Effector memory CD8-positive, alpha-beta T cell (primary cell): ENCODE measurements at places on chromosomes 4 and X.

DNA sequence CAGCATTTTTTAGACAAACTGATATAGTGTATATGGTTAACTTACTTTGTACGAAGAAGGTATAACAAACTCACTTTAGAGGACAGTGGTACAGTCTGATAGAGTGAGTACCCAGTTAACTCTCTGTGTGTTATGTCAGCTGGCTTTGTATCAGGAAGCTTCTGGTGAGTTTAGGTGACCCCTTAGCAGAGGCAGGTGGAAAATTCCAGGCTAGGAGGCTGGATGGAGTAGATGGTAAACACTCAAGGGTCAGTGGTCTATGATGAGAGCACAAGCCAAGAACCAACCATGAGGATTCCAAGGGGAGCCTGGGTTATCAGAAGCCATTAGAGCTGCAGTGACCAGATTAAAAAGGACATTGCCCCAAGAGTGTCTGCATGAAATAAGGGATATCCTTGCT, 227.3 kb upstream of the CENPE start:
- DNase-seq = no peak

DNA sequence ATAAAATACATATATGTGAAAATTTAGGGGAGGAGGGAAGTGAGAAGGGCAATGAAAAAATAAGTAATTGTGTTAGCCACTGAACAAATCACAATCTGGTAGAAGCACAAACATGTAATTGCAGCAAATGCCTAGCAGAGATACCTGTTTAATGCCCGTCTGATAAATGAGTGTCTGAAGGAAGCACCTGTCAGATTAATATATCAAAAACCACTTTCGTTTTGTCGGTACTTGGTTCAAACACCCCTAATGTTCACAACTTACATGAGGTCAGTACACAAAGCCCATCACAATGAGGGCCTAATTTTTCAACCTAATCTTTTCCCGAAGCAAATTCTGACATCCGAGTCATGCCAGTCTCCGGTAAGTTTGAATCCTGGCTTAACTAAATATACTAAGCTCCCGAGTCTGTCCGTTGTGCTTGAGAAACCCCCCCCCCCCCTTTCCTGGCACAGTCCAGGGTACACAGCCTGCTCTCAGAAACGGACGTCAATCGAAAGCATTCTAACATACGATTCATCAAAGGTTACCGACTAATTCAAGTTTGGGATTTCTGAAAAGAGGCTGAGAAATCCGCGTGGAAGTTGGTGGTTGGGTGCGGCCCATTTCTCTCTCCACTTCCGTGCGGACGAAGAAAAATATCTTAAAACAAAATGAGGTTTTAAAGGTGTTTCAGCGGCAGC, 758 bp downstream of the SDAD1 start:
- DNase-seq = no peak

- DNase-seq = no peak
These were observed 36.6 kb downstream of the FAM114A1 start for GRCh38 chr4:38904090-38904666.

DNA sequence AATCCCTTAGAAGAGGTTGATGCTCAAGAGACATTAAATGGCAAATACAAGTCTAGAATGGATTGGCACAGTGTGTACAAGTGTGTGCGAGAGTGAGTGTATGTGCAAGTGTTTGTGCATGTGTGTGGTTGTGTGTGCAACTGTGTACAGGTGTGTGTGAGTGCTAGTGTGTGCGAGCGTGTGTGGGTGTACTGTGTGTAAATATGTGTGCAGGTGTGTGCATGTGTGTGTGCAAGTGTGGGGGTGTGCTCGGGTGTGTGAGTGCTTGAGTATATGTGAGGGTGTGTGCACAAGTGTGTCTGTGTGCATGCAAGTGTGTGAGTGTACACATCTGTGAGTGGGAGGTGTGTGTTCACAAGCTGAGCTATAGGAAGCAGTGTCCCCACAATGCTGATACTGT, 5.9 kb downstream of the TREX2 start:
- DNase-seq = no peak

DNA sequence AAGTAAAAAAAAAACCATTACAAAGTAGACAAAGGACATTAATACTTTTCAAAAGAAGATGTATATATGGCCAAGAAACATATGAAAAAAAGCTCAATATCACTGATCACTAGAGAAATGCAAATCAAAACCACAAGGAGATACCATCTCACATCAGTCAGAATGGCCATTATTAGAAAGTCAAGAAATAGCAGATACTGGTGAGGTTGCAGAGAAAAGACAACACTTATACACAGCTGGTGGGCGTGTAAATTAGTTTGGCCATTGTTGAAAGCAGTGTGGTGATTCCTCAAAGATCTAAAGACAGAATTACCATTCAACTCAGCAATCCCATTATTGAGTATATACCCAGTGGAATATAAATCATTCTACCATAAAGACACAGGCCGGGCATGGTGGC, 39.3 kb downstream of the TASL start:
- no peak for DNase-seq

GRCh38 chr4:109864134-109864533, 16.2 kb downstream of the LRIT3 start:
- no peak for DNase-seq

GRCh38 chrX:36684053-36684452, 324.1 kb upstream of the FAM47C start:
- no peak for DNase-seq

DNA sequence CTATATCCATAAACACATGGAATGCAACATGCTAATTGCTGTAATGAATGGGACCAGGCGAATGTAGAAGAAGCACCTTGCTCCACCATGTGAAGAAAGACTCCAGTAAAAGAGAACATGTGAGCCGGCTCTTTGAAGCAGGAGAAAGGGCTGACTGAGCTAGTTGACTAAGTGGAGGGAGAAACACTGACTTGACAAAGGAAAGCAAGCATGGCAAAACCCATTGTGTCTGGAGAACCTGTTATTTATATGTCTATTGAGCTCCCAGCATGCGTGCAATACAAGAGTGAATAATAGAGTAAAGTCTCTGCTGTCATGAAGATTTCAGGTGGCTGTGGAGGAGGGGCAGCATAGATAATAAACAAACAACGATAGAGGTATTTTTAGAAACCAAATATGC, 559.9 kb downstream of the RAB28 start:
- DNase-seq = no peak

DNA sequence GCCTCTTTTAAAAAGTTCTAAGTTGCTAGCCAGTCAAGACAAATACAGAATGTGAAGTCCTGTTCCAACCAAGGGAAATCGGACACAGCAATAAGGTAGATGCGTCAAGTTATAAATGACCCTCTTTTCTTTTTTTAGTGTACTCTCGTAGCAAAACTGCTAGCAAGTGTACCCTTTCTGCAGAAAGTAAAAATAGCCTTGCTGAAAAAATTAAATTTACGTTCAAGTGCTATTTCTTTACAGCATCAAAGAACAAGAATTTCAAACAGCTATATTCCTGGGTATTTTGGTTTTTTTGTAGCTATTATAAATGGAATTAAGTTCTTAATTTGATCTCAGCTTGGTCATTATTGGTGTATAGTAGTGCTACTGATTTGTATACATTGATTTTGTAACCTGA, 119.2 kb downstream of the NAA11 start:
- no peak for DNase-seq

- DNase-seq = no peak
These were observed 140.3 kb downstream of the NAA11 start for GRCh38 chr4:79185526-79186045.

DNA sequence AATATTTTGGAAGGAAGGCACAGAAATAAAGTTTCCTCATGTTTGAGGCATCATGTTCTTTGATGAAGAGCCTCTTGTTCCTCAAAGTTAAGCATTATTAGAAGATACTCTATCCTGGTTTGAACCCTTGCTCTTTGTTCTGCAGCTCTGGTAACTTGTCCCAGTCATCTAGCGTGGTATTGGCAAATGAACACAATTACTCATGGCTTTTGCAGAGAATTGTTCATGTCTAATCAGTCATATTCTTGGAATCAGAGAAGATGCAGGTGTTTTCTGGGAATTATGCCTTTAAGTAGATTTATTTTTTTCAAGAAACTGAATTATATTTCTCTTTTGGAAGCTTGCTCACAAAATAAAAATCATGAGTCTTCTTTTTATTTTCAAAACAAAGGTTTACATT, 52.9 kb upstream of the HPGDS start:
- DNase-seq = no peak

GRCh38 chr4:15771216-15772058, 6.7 kb upstream of the CD38 start:
- no peak for DNase-seq

- no peak for DNase-seq
These were observed 19.6 kb downstream of the ACSL1 start for GRCh38 chr4:184806229-184806550.

- no peak for DNase-seq
These were observed 49.9 kb downstream of the TBC1D9 start for GRCh38 chr4:140706276-140706625.

DNA sequence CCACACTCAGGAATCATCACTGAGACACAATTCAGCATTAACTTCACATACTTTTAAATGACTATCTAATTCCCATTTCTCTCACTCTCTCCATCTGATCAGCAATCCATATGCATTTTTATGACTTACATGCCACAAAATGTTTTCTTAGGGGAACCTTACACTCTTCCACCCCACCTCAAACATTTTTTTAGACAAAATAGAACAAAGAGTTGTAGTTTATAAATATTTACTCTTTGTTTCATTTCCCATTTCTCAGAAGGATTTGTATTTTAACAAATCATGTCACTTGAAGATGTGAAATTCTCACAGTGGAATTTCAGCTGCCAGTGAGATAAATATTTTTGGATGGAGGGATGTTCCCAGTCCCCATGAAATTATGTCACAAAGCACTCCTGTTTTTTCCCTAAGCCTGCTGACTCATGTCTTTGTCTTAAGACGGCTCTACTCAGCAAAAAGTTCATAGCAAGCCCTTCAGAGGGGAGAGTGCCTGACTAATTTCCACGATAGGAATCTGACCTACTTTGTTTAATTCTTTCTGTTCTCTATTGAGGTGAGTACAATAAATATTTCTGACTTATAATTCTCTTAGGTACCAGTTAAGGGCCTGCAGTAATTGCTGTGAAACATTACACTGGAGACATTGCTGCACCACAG, 257.7 kb downstream of the THOC2 start:
- no peak for DNase-seq

DNA sequence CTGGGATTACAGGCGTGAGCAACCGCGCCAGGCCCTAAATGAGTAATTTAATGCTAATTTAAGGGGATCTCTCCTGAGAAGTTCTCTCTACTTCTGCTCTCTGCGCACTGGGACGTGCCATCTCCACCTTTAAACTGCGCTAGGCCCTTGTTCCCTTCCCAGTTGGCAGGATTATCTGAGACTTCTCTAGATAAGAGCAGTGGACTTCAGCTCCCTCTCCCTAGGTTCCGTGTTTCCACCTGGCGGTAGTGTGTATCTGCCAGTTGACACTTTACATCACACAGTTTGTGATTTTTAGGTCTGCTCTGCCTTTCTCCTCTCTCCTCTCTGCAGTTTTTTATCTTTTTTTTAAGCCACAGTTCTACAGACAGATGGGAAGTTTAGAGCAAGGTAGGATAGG, 40.2 kb downstream of the ARHGAP10 start:
- DNase-seq = no peak

DNA sequence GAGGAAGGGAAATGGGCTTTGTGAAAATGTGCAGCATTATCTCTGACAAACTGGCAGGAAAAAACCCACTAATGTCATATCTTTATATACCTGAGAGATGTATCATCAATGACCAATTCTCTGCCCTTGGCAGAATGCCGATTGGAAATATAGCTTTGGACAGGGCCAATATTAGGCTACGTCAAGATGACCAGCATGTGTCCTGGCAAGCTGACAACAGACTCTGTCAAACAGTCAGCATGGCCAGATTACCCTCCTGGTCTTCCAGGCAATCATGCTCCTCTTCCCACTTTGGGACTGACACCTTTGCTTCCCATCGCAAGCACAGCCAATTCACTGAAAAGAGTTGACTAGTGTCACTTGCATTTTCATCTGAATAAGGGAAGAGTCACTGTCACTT, 57.0 kb downstream of the SORBS2 start:
- DNase-seq = no peak

DNA sequence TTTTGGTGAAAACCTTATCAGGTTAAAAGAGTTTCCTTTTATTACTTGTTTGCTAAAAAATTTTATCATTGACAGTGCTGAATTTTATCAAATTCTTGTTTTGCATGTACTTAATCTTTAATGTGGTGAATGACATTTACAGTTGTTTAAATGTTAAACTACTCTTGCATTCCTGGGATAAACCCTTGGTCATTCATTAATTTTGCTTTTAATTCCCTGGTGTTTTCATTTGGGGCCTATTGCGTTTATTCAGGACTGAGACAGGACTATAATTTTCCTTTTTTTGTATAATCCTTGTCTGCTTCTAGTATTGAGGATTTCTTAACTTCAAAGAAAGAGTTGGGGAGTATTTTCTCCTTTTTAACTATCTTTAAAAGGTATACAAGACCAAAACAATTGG, 98.7 kb upstream of the TLL1 start:
- DNase-seq = no peak

GRCh38 chrX:23826216-23826615, 43.2 kb downstream of the SAT1 start:
- no peak for DNase-seq

- DNase-seq = no peak
These were observed 196.3 kb upstream of the SPRY1 start for GRCh38 chr4:123200051-123200940.

GRCh38 chr4:5696341-5696740, 12.0 kb downstream of the EVC2 start:
- DNase-seq = no peak

DNA sequence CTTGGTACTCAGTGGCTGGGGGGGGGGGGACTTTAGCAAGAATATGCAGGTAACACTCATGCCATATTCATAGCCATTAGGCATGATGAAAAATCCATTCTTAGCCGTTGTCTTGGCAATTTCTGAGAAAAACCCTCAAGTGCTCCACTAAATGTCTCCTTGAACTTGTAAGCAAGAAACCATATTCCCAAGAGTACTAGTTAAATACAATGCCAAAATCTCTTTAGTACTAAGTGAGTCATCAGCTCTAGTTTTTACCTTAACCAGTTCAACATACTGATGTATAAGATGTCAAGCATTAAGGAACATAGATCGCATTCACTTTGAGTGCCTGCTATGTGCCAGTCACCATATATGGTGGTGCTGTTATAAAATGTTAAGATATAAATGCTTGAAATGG, 27.5 kb downstream of the UBE2D3 start:
- no peak for DNase-seq

- no peak for DNase-seq
These were observed 38.5 kb upstream of the TAPT1 start for GRCh38 chr4:16264798-16265197.

DNA sequence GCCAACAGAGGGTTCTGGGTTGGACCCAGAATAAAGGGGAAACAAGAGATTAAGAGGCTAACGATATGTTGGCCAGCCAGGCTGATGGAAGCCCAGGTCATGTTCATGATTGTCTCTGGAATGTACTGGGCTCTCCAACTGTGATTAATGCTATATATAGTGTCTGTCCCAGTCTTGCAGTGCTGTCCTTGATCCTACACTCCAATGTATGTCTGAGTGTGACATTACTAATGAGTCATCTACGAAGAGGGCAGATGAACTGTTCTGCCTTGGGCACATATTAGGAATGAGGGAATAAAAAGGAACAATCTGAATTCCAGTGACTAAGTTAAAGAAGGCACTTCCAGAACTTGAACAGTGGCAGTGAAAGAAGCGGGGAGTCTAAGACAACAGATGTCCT, 142.1 kb downstream of the PDGFRA start:
- DNase-seq = no peak

GRCh38 chr4:174211622-174212044, 71.8 kb downstream of the FBXO8 start:
- DNase-seq = no peak
